ENCODE measurements at places on chromosomes 12 and 14. TPM values are rescaled to one million over a fixed set of nuclear protein-coding genes. Genes with fewer than 3 reads are reported as not detected.

GRCh38 chr12:52035190-52035589 lies 16.1 kb upstream of the NR4A1 start:
- no peaks in the 10 kb centered on the region for H3K36me3 ChIP-seq
- no peak for DNase-seq
- H3K27me3 ChIP-seq = no peaks in the 10 kb centered on the region
- peaks cover 41% of the 10 kb centered on the region for H3K4me1 ChIP-seq
- H3K4me3 ChIP-seq = no peak overlapping the region
- H3K27ac ChIP-seq = no peak overlapping the region

DNA sequence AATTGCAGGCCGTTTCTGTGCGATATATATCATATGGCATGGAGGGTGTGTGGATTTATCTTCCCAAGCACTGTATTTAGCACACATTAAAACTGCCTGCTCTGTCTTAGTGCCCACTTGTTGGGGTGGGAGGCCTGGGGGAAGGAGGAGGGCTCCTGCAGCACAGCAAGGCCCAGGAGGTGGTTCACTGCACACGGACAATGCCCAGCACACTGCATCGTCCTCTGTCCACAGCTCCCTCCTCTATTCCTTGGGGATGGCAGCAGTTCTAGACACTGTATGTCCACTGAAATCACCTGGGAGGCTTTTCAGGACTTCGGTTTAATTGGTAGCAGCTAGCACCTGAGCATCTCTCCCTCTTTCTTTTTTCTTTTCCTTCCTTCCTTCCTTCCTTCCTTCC lies 161.2 kb downstream of the KTN1 start:
- no peaks in the 10 kb centered on the region for H3K36me3 ChIP-seq
- H3K27ac ChIP-seq = no peak overlapping the region
- H3K4me1 ChIP-seq = no peaks in the 10 kb centered on the region
- no peak for DNase-seq
- no peaks in the 10 kb centered on the region for H3K27me3 ChIP-seq

- no peak overlapping the region for H3K27ac ChIP-seq
- no peaks in the 10 kb centered on the region for H3K4me1 ChIP-seq
- H3K4me3 ChIP-seq = no peak overlapping the region
- H3K27me3 ChIP-seq = no peaks in the 10 kb centered on the region
Observed at GRCh38 chr12:117168976-117169375, 21.3 kb downstream of the FBXO21 start.

- H3K27ac ChIP-seq = no peak overlapping the region
- no peak overlapping the region for H3K4me3 ChIP-seq
- DNase-seq = no peak
- no peaks in the 10 kb centered on the region for H3K36me3 ChIP-seq
- H3K27me3 ChIP-seq = no peaks in the 10 kb centered on the region
- H3K4me1 ChIP-seq = no peaks in the 10 kb centered on the region
Observed at GRCh38 chr14:79175671-79176070, 1005.5 kb downstream of the NRXN3 start.

DNA sequence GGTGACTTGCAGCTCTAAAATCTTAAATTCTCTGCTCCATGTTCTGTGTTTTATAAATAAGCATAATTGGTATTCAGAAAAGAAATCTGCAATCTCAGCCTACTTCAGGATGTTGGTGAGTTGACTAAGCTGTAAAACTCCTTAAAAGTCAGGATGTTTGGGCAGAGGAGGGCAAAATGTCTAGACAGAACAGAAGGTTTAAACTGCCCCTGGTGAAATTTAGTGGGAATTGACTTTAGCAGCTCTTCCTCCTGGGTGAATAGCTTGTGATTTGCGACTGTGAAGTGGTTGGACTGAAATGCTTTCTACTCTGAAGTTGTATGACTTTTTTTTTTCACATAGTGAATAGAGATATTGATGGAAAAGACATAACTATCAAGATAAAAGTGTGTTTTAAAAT lies 85.8 kb downstream of the CAND1 start:
- no peaks in the 10 kb centered on the region for H3K27me3 ChIP-seq
- no peak for DNase-seq
- no peaks in the 10 kb centered on the region for H3K36me3 ChIP-seq
- no peaks in the 10 kb centered on the region for H3K4me1 ChIP-seq
- no peak overlapping the region for H3K27ac ChIP-seq

Gene TTLL5
- 19.2 TPM for total RNA-seq

Data from T-cell (primary cell).